Upper lobe of left lung (tissue), 6 donors: ENCODE measurements at places on chromosomes 1 and 21. TPM values are rescaled to one million over a fixed set of nuclear protein-coding genes. Genes with fewer than 3 reads are reported as not detected.

DNA sequence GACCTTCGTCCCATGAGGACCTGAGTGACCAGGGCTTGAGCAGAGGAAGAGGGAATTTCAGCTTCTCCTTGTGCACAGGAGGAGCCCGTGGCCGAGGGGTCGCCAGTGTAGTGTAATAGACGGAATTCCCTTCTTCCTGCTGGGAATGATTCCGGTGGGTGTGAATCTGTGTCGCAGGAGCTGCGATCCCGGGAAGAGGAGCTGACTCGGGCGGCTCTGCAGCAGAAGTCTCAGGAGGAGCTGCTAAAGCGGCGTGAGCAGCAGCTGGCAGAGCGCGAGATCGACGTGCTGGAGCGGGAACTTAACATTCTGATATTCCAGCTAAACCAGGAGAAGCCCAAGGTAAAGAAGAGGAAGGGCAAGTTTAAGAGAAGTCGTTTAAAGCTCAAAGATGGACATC is 34.4 kb downstream of the MAP3K21 start:
- no peak for DNase-seq

DNA sequence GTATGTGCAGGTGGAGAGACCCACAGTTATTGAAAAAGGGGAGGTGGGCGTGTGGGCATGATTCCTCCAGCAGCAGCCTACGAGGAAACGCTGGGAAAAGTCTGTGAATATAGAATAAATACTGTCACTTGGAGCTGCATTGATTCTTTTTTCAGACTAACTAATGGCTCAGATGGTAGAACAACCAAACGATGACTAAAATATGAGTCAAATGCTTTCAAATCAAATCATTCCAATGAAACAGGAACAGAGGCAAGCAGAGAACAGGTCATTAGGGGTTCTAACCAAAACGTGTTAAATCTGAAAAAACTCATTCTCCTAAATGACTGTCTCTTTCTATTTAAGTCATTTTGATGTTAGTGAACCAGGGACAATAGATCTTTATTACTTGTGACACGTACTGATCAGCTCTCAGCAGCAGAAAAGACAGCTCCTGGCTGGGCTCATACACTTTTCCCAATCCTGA is 35.1 kb upstream of the SEC16B start:
- no peak for DNase-seq

DNA sequence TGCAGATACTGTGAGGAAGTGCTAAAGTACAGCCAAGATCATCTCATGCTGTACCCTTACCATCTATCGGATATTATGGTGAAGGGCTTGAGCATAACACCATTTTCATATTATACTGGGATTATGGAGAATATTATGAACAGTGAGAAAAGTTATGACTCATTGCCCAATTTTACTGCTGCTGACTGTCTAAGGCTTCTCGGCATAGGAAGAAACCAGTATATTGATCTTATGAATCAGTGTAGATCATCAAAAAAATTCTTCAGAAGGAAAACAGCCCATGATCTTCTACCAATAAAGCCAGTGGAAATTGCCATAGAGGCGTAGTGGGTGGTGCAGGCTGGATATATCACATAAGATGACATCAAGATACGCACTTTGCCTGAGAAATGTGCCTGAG is 47.7 kb downstream of the PPIAL4G start:
- no peak for DNase-seq

DNA sequence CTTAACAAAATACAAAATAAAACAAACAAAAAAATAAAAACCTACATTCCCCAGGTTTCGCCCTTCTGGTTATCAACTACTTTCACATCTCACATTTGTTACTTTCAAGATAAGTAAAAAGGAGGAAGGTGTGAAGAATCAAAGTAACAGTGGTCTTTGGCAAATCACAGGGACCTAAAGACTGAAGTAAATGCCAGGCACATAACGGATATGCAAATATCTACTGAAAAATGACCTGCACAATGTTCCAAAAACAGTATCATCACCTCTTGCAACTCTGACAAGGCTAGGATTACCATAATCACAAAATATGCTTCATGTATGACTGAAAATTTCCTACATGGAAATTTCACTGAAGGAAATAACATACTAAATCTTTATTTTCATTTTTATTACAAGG is 29.3 kb downstream of the COP1 start:
- DNase-seq: no peak

DNA sequence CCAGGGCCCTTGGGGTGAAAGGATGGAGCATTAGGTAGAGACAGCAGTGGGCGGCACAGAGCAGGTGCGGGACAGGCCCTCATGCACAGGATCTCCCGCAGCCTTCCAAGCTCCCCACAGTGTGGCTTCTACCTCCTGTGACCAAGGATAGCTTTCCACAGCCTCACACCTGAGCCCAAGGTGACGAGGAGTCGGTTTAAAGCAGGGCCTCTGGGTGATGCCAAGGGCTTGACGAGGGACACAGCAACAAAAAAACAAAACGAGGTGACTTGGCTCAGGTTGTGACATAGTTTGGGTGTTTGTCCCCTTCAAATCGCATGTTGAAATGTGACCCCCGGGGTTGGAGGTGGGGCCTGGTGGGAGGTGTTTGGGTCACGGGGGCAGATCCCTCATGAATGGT is 15.3 kb downstream of the RSPH1 start:
- DNase-seq: no peak

DNA sequence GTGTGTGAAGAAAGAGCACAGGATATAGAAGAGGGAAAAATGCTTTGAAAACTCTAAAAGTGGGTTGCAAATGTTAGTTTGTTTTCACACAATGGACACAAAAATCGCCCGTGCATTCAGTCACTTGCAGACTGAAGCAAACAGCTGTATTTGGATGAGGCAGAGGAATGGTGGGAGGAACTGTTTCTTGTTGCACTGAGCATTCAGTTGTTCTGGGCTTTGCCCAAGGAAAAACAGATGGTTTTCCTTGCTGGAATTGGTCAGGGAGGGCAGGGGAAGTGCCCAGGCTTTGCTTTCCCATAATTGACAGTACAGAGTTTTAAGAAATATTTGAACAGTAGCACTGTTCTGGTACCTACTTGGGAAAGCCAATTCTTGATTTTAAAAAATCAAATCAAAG is 19.5 kb upstream of the WARS2 start:
- no peak for DNase-seq

DNA sequence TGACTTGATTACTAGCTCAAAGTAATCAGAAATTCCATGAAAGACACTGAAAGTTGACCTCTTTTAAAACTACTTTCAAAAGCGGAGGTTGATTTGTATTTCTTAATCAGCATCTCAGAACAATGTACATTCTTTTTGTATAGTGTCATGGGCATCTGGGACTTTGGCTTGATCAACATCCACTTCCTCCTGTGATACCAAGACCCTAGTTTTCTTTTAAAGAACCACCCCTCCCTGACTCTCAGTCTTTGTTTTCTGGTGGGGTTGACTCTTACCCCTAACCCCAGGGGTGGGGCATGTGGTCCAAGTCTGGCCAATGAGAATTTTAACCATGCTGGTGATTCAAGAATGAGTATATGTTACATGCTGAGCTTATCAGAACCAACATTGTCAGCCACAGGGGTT is 21.7 kb upstream of the IRF2BP2 start:
- no peak for DNase-seq

DNA sequence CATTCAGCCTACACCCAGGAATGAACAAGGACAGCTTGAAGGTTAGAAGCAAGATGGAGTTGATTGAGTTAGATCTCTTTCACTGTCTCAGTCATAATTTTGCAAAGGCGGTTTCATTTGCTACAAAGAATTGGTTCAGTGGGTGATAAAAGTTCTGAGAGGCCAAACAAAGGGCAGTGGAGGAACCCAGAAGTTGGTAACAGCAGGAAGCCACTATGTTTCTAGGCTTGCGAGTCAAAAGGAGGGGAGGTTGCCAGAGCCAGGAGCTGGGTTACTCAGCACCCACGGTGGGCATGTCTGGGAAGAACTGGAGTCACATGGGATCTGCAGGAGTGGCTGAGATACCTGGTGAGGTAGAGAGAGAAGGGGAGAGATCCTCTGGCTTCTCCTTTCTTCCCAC is 64.2 kb upstream of the MRPS6 start:
- no peak for DNase-seq

DNA sequence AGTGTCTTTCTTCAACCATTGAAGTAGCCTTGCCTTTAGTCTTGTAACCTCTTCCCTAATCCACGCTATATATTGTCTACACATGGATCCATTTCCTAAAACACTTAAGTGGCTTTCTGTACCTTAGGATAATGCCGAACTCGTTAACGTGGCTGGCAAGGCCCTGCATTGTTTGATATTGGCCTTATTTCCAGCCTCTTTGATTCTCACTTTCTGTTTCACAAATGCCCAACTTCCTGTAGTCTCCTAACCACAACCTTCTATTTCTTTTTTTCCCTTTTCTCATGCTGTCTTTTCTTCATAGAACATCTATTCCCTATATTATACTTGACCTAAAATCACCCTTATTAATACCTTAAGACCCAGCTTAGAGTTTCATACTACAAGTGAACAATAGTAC is 536.0 kb downstream of the LMO4 start:
- DNase-seq: no peak

GRCh38 chr1:121566346-121566745 is 381.6 kb downstream of the SRGAP2C start:
- no peak for DNase-seq

DNA sequence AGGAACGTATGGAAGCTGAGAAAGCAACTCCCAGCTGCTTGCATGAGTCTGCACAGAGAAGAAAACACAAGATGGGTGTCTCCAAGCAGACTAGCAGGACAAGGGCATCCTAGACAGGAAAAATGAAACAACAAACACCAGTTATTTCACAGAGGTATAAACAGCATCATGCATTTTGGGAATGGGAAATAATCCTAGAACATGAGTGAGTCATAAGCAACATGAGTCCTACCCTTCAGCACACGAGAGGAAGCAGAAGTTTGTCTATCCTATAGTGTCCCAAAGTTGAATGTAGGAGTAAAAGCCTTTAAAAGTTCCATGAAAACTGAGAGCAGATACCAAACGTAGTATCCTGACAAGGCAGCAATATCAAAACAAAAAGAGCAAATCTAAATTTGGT is 11.3 kb upstream of the FRRS1 start:
- no peak for DNase-seq

DNA sequence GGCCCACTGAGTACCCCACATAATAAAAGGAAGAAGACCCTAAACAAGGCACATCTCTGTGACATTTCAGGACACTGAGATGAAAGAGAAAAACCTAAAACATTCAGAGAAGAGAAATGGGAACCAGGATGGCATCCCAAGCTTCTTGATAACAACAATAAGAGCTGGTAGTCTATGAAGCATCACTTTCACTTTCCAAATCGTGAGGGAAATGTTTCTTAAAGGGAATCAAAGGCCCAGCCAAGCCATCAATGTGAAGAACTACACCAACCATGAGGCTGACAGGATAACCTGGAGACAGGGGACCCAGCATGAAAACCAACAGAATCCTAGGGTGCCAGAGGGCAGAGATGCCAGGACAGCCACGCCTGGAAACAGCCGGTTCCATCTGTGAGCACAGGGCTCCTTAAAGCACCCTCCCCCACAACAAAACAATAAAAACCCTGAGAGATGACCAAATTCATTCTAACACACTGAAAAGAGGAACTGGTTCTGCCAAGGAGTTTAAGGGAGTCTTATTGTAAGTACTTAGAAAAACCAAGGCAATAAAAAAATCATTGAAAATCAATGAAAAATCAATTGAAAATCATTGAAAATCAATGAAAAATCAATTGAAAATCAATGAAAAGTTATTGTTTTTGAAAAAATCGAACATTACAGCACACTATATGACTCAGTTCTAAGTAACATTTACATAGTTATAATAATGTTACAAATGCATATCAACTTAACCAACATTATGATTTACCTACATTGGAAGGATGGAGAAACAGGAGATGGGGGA is 141.5 kb upstream of the ERG start:
- no peak for DNase-seq

GRCh38 chr1:25182629-25183028 is 49.7 kb downstream of the SYF2 start:
- no peak for DNase-seq

HSD17B7 gene
- total RNA-seq: 53.6 TPM

PTBP2 gene
- total RNA-seq: 10.4 TPM

TESK2 gene
- 5.4 TPM for total RNA-seq

TEDDM1 gene
- not detected for total RNA-seq
